ENCODE measurements at places on chromosomes 16 and 17.

- DNase-seq, result peak; percentile 80
Observed at GRCh38 chr16:785563-786535, 2.3 kb downstream of the RPUSD1 start.

GRCh38 chr16:2364638-2365210 is 24.2 kb upstream of the ABCA3 start:
- no peak for DNase-seq

- no peak for DNase-seq
Observed at GRCh38 chr17:48799069-48799723, 17.8 kb downstream of the TTLL6 start.

DNA sequence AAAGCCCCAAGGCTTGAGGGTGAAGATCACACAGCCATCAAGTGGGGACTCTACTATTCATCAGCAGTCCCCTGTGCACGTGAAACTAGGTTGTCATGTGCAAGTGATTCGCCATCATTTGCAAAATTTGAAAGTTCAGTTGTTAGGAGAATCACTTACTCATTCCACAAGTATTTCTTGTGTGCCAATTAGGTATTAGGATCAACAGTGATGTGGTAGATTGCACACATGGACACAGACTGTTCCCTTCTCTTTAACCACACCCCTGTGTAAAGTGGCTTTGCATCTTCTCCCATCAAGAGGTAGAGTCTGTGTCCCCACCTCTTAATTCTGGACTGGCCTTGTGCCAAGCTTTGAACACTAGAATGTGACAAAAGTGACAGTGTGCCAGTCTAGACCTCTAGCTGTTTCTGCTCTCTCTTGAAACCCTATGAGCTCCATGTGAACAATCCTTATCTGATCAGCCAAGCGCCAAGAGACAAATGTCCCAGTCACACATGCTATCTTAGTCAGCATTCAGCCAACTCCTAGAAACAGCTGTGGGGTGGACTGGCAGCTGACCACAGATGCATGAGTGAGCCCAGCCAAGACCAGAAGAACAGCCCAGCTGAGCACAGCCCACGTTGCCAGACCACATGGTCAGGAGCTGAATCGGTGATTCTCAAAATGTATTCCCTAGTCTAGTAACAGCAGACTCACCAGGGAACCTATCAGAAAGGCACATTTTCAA is 31.5 kb upstream of the SHISA9 start:
- DNase-seq, result no peak

DNA sequence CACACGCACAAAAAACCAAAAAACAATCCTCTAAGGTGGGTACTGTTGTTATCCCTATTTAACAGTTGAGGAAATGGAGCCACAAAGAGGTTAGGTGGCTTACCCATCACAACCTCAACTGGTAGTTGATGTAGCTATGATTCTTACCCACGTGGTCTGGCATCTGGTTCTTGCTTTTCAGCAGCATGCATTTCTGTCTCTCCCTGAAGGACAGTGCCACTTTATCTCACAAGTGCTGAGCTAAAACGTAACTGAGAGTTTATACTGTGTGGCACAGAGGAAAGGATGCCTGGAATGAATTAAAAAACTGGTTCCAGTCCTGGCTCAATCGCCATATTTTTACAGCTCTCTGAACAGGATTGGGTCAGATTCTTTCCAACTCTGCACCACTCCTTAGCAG is 1.9 kb upstream of the CORO6 start:
- DNase-seq, result no peak

DNA sequence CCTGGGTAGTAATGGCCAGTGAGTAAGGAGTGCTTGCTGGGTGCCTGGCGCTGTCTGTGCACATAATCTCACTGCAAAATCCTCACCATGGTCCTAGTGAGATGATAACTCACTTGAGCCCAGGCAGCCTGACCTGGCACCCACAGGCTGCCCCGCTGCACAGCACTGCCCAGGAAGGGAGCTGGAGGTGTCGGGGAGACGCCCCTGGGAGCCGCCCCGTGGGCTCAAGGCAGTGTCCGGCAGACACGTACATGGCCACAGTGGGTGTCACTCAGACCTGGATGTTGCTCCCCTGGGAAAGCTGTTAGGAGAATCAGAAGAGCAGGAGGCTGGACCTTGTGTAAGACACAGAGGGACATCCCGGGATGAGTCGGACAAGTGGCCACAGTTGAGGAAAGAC is 44.2 kb downstream of the BEAN1 start:
- DNase-seq, result no peak

GRCh38 chr16:1512774-1513173 is 19.6 kb downstream of the TELO2 start:
- DNase-seq, result no peak

- DNase-seq, result no peak
Observed at GRCh38 chr17:16924696-16925440, 47.0 kb downstream of the TNFRSF13B start.

DNA sequence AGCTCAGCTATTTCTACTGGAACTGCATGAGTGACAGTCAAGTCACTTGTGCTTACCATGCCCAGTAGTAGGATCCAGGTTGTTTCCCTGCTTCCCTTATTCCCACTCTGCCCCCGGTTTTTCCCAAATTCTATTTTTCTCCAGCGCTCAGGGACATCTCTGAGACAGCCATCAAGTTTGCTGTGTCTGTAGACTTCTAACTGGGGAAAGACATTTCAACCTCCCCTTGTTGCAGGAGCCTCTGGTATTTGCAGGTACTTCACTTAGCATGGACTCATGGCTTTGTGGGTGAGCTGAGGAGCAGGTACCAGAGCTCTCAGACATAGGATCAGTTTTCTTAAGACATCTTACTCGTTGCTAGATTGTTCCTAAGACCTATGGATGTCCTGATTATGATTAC is 801.6 kb upstream of the RBFOX1 start:
- DNase-seq, result no peak

- peak; percentile 85 for DNase-seq
Observed at GRCh38 chr17:7021993-7022778, 664 bp upstream of the BCL6B start.

- DNase-seq, result no peak
Observed at GRCh38 chr17:4049546-4049945, 85.3 kb upstream of the ATP2A3 start.
